ENCODE measurements at places on chromosomes 1 and 21.

- DNase-seq = no peak
Observed at GRCh38 chr1:171913385-171913784, 72.1 kb downstream of the DNM3 start.

DNA sequence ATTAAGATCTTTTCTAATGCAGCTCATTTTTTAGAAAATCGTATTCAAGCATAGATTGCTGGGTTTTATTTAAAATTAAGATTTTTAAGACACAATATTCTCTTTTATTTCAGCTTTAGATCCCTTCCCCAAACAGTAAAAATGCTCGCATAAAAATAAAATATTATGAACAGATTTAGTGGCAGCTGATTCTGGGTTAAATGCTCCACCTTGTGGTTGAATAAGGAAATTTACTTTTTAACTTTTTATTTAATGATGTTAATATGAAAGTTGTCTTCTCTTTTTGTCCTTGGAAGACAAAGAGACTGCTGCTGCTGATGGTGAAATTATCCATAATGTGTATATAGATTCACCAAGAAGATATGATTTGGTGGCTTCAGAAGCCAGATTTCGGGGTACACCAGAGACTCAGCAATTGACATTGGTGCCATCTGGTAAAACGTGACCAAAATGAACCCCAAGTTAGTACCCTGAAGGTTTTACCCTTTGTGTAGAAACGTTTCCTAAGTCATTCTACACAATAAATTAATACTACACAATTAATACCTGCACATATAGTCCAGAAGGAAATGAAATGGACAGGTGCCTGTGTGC is 128.0 kb downstream of the ADAMTS1 start:
- no peak for DNase-seq

- no peak for DNase-seq
Observed at GRCh38 chr21:46127239-46128105, 27.9 kb downstream of the FTCD start.

GRCh38 chr1:89519779-89520358 is 4.8 kb upstream of the LRRC8B start:
- DNase-seq = peak; percentile 22

GRCh38 chr1:208219659-208220282 is 24.4 kb downstream of the PLXNA2 start:
- peak; percentile 16 for DNase-seq

DNA sequence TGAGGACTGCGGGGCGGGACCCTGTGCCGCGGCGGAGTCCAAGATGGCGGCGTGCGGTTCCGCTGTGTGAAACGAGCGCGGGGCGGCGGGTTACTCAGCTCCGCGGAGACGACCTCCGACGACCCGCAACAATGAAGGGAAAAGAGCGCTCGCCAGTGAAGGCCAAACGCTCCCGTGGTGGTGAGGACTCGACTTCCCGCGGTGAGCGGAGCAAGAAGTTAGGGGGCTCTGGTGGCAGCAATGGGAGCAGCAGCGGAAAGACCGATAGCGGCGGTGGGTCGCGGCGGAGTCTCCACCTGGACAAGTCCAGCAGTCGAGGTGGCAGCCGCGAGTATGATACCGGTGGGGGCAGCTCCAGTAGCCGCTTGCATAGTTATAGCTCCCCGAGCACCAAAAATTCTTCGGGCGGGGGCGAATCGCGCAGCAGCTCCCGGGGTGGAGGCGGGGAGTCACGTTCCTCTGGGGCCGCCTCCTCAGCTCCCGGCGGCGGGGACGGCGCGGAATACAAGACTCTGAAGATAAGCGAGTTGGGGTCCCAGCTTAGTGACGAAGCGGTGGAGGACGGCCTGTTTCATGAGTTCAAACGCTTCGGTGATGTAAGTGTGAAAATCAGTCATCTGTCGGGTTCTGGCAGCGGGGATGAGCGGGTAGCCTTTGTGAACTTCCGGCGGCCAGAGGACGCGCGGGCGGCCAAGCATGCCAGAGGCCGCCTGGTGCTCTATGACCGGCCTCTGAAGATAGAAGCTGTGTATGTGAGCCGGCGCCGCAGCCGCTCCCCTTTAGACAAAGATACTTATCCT is 430 bp downstream of the RBM15 start:
- DNase-seq = peak; percentile 5

- no peak for DNase-seq
Observed at GRCh38 chr1:27664291-27664690, 7.7 kb downstream of the IFI6 start.

GRCh38 chr1:167551362-167551761 is 2.2 kb downstream of the CREG1 start:
- no peak for DNase-seq

DNA sequence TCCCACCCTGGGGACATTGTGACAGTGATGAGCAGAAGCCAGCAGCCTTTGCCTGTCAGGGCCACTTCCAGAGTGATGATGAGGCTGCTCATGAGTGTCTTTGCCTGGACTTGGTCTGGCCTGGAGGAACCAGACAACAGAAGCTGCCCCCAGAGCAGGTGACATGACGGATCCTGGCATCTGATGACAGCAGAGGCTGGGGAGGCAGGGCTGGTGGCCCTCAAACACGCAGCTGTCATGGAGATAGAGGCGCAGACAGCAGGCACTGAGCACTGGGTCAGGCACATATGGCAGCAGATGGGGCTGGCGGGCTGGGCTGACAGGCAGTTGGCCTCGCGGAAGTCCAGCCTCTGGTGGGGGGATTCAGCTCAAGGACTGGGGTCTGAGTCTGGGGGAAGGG is 66.4 kb upstream of the STUM start:
- no peak for DNase-seq

DNA sequence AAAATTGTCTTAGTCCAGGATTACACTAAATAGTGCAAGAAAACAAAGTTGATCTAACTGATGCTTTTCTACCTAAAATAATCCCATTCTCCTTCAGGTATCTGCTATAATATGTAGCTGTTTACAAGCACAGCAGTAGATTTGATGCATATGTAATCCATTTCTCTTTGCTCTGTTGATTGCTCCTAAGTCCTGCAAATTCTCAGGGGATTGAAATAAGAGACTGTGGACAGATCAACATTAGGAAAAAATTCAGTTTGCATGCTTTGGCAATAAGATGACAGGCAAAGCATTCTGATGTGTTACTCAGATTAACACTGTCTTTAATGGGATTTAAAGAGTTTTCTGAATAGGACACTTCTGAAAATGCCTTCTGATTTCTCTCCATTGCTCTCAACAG is 34.7 kb downstream of the RNF11 start:
- DNase-seq = no peak

GRCh38 chr1:246139745-246140182 is 367.3 kb downstream of the SMYD3 start:
- peak; percentile 98 for DNase-seq

DNA sequence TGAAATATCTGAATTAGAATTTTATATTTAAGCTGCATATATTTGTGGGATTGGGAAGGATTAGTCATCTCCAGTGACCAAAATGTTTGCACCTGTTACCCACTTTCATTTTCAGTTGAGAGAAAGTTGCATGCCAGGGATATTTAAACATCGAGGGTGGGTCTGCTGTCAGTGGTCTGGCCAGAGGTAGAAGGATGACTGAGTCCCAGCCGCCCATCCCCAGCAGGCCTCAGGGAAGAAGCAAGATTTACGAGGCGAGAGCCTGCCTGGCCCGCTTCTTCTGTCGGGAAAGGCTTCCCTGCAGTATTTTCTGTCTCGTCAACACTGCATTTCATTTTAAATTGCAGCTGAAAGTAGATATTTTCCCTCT is 1.4 kb upstream of the MAN1C1 start:
- no peak for DNase-seq

DNA sequence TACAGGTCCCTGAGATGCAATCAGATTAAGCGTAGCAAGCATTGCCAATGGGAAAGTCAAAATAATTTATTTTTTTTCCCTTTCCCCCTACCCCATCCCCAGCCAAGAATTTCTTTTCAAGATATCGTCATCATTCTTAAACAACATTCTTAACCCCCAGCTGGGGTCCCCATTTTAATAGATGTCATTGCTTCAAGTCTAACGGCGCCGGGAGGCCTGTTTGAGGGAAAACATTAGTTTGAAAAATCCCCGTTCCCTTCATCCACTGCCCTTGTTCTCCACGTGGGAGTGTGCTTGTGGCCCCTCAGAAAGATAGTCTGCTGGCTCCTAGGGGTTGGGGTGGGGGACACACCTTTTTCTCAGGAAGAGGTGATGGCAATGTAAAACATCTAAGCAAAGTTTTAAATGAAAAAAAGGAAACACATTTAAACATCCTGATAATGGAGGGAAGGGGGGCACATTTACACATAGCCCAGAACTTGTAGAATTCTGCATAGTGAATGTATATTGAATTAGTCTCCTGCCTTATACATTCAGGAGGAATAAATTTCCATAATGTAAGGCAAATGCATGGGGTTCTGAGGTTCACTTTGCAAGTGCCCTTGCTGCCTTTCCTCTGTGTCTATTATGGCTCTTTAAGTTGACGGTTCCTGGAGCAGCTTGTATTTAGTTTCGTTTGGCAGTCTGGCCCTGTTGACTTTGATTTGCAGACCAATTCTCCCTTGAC is 6.8 kb downstream of the TRNP1 start:
- DNase-seq = no peak

DNA sequence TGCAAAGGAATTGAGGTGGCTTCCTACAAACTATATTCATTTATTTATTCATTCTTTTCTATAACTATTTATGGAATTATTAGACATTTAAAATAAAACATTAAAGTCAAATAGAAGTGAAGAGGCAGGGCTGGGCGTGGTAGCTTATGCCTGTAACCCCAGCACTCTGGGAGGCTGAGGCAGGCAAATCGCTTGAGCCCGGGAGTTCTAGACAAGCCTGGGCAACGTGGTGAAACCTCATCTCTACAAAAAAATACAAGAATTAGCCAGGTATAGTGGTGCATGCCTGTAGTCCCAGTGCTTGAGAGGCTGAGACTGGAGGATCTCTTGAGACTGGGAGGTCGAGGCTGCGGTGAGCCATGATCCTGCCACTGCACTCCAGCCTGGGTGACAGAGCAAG is 23.8 kb downstream of the DNM3 start:
- DNase-seq = no peak

DNA sequence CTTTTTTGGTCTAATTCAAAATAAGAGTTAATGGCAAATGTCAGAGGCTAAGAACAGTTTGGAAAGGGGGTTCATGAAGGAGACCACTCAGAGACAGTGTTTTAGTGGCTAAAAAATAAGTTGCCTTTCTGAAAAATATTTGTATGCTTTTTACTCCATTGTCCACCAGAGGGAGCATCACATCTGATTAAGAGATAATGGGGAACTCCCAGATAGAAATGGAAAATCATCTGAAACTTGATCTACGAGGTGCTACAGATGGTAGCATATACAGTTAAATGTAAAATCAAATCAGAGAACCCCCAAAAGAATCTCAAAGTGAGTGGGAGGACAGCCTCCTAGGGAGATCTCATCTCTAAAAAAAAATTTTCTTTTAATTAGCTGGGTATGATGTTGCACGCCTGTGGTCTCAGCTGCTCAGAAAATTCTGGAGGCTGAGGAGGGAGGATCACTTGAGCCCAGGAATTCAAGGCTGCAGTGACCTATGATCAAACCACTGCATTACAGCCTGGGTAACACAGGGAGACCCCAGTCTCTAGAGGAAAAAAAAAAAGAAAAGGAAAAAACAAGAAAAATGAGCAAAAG is 9.7 kb downstream of the SMYD3 start:
- peak; percentile 26 for DNase-seq

- no peak for DNase-seq
Observed at GRCh38 chr1:219058891-219059820, 114.5 kb upstream of the LYPLAL1 start.

GRCh38 chr1:179351281-179351680 is 14.5 kb upstream of the AXDND1 start:
- no peak for DNase-seq

DNA sequence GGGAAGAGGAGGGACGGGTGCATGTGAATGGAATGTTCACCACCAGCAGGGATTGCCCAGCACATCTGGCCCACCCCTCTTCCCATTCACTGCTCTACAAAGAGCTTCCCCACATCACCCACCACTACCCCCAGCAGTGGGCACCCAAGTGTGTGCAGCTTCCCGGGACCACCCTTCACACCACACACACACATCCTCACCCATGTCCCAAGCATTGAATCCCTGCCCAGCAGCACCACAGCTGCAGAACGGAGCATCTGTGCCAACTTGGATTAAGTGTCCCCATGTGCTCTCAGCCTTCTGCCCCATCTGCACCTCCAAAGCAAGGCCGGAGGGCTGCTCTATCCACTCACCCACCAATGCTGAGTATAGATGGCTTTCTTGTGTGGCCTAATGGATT is 141.4 kb downstream of the PSMG1 start:
- DNase-seq = no peak

GRCh38 chr21:39696196-39696595 is 48.8 kb upstream of the IGSF5 start:
- DNase-seq = no peak

- DNase-seq = no peak
Observed at GRCh38 chr1:159291424-159291823, 10.7 kb upstream of the FCER1A start.

DNA sequence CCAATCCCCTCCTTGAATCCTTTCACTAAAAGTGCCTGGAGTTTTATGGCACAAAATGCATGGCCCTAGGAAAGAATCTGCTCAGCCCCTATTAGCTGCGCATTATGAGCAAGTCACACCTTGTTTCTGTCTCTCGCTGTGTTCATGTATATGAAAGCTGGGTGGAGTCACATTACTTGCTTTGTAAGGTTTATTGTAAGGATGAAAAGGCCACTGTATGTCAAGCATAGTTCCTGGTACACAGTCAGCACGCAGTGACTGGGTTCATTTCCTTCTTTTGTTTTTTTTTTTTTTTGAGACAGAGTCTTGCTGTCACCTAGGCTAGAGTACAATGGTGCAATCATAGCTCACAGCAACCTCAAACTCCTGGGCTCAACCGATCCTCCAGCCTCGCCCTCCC is 6.7 kb upstream of the SLC9A1 start:
- DNase-seq = no peak

DNA sequence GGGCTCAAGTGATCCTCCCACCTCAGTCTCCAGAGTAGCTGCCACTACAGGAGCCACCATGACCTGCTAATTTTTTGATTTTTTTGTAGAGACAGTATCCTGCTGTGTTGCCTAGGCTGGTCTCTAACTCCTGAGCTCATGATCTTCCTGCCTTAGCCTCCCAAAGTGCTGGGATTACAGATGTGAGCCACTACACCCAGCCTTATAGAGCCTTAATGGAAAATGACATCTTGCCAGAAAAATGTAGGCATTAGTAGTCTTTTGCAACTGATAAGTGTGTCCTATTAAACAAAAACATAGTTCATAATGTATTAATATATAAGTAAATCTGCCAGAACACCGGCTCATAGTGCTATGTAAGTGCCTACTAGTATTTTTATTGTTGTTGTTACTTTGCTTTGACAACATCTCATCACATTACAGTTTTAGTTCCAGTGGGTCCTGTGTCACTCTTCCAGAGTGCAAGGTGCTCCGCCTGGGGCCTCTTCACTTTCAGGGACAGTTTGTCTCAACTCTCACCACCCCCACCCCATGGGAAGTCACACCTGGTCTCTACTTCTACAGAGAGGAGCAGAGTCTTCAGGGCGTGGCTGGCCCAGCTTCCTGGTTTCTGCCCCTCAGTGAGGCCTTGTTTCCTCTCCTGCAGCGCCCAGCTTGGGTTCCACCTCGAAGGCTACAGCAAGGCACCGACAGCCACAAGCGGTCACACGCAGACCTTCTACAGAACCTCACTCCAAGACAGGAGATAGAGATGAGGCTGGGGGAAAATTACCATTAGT is 30.1 kb downstream of the RHOU start:
- DNase-seq = no peak

Data from SW 1271 (cell line).